ENCODE measurements at places on chromosomes 5 and 9. TPM values are rescaled to one million over a fixed set of nuclear protein-coding genes. Genes with fewer than 3 reads are reported as not detected.

GRCh38 chr5:152811988-152812387 is 406.9 kb upstream of the NMUR2 start:
- DNase-seq, result no peak

DNA sequence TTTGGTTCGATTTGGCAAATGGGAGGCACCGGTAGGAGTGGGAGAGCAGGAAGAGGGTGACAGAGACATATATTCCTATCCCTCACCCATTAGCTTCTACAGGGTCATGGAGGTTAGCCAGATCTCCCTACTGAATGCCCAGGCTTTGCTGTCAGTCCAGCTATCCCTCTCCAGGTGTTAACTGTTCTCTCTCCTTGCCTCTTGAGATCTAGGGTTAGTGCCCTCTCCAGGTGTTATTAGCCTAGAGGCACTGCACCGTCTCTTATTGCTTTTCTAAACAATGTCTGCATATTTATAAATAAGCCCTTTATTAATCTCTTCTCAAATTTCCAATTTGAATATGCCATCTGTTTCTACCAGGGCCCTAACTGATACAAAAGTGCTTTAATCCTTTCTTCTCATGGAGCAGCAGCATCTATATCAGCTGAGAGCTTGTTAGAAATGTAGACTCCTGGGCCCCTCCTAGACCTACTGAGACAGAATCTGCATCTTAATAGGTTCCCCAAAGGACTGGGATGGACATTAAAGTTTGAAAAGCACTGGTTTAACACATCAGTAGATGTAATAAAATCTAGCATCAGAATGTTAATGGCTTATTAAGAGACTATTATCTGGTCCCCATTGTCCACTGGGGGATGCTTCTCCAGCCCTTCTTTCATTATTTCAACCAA is 322.5 kb upstream of the SLC24A2 start:
- DNase-seq, result no peak

DNA sequence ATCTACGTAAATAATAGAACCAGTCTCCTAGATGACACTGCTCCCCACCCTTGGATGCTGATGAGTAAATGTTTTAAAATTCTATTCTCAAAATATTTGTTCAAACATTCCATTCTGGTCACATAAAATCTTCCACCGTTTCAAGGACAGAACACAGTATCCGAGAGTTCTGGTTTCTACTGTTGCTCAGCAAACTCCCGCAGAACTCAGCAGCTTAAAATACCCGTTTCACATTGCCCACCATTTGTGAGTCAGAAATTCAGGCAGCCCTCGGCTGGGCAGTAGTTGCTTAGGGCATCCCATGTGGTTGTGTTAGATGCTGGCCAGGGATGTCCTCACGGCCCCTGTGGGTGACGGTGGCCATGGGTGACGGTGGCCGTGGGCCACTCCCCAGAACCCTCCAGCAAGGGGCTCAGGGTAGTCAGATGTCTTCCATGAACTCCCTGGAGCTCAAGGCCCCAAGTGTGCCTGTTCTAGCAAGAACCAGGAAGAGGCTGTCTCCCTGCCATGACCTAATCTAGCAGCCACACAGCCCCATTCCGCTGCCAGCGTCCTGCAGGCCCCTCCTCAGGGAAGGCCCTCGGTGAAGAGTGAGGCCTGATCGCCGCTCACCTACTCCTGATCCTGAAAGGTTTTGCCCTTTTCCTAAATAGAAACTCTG is 17.4 kb downstream of the MGAT1 start:
- no peak for DNase-seq

GRCh38 chr5:160525471-160526261 is 104.0 kb downstream of the PTTG1 start:
- no peak for DNase-seq

Gene WNK2
- total RNA-seq, result 16.0 TPM

GRCh38 chr9:117887383-117887782 is 183.2 kb downstream of the TLR4 start:
- no peak for DNase-seq

- no peak for DNase-seq
These were observed 76.2 kb upstream of the CHD1 start for GRCh38 chr5:99004960-99005359.

Gene PDCD1LG2
- total RNA-seq, result 1.4 TPM

Gene CMYA5
- total RNA-seq, result 21.0 TPM

Gene ZNF658
- 6.0 TPM for total RNA-seq

- DNase-seq, result no peak
These were observed 21.0 kb upstream of the PPP2CA start for GRCh38 chr5:134246771-134247427.

All from sigmoid colon (tissue), 7 donors.